HFFc6 (cell line): ENCODE measurements at places on chromosomes 2 and 18. TPM values are rescaled to one million over a fixed set of nuclear protein-coding genes. Genes with fewer than 3 reads are reported as not detected.

- peaks cover 4% of the 10 kb centered on the region for H3K4me1 ChIP-seq
- no peak for DNase-seq
- H3K27ac ChIP-seq, result no peak overlapping the region
- H3K27me3 ChIP-seq, result 0 out of 2 replicates have a peak, but pooled peaks cover 1% of the 10 kb centered on the region
- H3K4me3 ChIP-seq, result no peak overlapping the region
- peaks cover 28% of the 10 kb centered on the region for H3K36me3 ChIP-seq
Observed at GRCh38 chr2:207606829-207607228, 18.4 kb downstream of the METTL21A start.

GRCh38 chr2:11329776-11330175 is 14.7 kb downstream of the ROCK2 start:
- H3K27ac ChIP-seq, result peak overlapping the region; percentile 73
- H3K36me3 ChIP-seq, result no peaks in the 10 kb centered on the region
- peak; percentile 60 for DNase-seq
- H3K4me1 ChIP-seq, result peaks cover 51% of the 10 kb centered on the region

DNA sequence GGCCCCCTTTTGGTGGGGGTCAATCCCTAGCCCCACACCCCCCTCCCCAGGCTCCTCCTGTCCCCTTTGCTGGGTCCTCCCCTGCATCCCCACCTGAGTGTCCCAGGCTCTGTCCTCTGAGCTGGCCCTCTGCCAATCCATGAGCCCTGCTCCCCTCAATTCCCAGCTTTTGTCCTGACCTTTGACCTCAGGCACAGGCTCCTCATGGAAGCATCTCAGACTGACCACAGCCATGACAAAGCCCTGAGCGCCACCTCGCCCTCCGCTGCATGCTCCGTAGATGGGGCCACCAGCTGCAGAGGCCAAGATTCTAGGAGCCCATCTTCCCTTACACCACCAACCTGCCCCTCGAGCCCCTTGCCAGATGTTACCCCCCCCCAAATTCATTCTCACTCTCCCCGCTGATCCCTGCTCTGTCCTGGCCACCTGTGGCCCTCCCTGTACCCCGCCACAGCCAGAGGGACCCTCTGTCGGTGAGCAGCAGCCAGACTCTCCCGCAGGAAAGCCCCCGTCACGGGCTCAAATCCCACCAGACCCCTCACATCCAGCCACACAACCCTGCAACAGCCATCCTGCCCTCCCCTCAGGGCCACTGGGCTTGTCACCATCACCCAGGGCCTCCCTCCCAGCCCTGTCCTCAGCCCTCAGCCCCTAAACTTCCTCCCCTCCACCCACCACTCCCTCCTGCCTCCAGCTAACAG is 206.0 kb downstream of the MGAT5 start:
- H3K4me1 ChIP-seq, result peaks cover 8% of the 10 kb centered on the region
- H3K27ac ChIP-seq, result no peak overlapping the region
- peaks cover 24% of the 10 kb centered on the region for H3K27me3 ChIP-seq
- no peak for DNase-seq
- H3K4me3 ChIP-seq, result no peak overlapping the region

The ANKRD30B gene
- total RNA-seq, result 0.10 TPM in 1 of 3 replicates, not detected in the others

- no peaks in the 10 kb centered on the region for H3K4me1 ChIP-seq
- H3K36me3 ChIP-seq, result no peaks in the 10 kb centered on the region
- no peak overlapping the region for H3K4me3 ChIP-seq
- DNase-seq, result no peak
- H3K27ac ChIP-seq, result no peak overlapping the region
Observed at GRCh38 chr18:38241736-38242135, 676.1 kb upstream of the CELF4 start.

DNA sequence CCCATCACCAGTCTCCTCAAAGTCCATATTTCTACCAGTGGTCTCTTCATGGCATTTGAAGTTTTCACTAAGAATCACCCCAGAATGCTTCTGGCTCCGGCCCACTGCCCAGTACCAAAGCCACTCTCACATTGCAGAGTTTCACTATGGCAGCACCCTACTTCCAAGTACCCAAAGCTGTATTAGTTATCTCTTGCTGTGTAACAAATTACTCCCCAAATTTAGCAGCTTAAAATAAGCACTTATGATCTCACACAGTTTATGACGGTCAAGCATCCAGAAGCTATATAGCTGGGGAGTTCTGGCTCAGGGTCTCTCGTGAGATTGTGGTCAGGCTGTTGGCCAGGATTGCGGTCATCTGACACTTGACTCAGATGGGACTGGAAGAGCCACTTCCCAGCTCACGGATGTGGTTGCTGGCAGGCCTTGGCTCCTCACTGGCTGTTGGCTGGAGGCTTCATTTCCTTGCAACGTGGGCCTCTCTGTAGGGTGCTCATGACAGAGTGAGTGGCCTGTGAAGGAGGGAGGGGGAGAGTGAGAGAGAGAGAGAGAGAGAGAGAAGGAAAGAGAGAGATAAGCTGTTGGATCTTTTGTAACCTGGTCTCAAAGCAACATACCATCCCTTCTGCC is 189.5 kb downstream of the CTIF start:
- peaks cover 55% of the 10 kb centered on the region for H3K4me1 ChIP-seq
- H3K27me3 ChIP-seq, result no peaks in the 10 kb centered on the region; the same call in none of the 2 replicates
- H3K4me3 ChIP-seq, result peak overlapping the region; percentile 57
- H3K27ac ChIP-seq, result peak overlapping the region; percentile 92

The IL18R1 gene
- total RNA-seq, result not detected in 3 replicates

- no peak overlapping the region for H3K4me3 ChIP-seq
- H3K36me3 ChIP-seq, result no peaks in the 10 kb centered on the region
- no peak for DNase-seq
- no peaks in the 10 kb centered on the region for H3K4me1 ChIP-seq
- H3K27ac ChIP-seq, result no peak overlapping the region
Observed at GRCh38 chr18:46748466-46748865, 8.4 kb downstream of the ST8SIA5 start.

DNA sequence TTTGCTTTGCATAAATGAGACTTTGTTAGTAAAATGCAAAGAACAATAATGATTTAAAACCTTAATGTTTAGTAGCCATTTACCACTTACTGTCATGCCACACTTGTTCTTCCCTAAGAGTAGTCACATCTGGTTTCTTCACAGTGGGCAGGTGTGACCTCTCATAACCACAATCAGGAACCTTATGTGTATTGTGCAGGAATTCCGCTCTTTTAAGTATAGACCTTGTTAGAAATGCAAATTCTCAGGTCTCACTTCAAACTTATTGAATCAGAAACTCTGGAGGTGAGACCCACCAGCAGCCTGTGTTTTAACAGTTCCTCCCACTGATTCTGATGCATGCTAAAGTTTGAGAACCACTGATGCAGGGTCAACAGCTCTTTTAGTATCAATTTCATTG is 518.8 kb upstream of the MEX3C start:
- H3K4me1 ChIP-seq, result no peaks in the 10 kb centered on the region
- no peak overlapping the region for H3K4me3 ChIP-seq
- peaks cover 4% of the 10 kb centered on the region; the same call in 1 of the 2 replicates for H3K36me3 ChIP-seq
- no peak overlapping the region for H3K27ac ChIP-seq
- no peaks in the 10 kb centered on the region for H3K27me3 ChIP-seq

DNA sequence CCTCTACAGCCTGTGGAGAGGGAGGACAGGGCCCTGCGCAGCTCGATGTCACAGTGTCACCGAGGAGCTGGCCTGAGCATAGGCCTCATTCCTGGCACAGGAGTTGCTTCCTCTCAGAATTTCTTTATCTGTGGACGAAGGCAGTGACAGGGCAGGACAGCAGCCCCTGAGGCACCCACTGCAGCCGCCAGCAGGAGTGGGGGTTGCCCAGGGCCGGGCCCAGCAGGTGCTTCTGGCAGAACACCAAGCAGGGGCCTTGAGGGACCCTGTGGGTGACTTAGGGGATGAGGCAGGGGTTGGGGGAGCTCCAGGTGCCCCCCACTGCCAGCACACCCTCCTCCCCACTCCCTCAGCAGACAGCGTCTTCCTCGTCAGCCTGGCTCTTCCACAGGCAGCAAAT is 290.0 kb downstream of the PHLPP1 start:
- no peak overlapping the region for H3K27ac ChIP-seq
- H3K27me3 ChIP-seq, result peaks cover 26% of the 10 kb centered on the region
- DNase-seq, result no peak
- H3K4me3 ChIP-seq, result no peak overlapping the region
- H3K36me3 ChIP-seq, result no peaks in the 10 kb centered on the region
- H3K4me1 ChIP-seq, result no peaks in the 10 kb centered on the region

The CNDP1 gene
- not detected in 3 replicates for total RNA-seq

The GALNT14 gene
- total RNA-seq, result 0.66 to 1.3 TPM in 2 of 3 replicates, not detected in the other

The IL36G gene
- total RNA-seq, result not detected in 3 replicates

DNA sequence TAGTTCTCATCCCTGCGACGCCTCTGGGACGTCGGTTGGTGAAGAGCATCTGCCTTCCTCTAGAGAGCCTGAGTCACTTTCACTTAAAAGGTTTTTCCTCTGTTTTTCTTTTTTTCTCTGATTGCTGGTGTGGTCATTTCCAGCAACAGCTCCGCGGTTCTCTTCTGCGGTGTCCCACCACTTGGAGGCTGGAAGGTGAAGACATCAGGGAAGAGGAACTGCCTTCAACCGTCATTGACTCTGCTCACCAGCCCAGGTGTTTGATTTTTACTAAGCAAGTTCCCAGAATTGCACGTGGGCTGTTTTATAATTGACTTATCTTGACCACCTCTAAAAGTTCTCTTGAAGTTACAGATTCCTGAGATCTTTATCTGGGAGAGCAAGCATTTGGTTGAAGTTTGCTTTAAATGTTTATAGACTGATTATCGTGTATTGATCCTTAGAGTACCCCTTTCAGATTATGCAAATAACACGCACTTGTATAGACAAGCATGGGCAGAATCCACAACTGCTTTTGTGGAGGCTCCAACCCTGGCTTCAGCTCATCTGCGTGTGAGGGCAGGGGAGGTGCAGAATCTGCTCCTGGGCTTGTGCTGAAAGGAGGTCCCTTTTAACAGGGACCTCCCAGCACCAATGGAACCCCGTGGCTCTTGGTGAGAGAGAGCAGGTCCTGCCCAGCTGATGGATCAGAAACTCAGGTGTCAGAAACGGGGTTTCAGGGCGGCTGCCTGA is 3.5 kb downstream of the CTDP1 start:
- H3K4me1 ChIP-seq, result peaks cover 30% of the 10 kb centered on the region
- H3K27ac ChIP-seq, result no peak overlapping the region

DNA sequence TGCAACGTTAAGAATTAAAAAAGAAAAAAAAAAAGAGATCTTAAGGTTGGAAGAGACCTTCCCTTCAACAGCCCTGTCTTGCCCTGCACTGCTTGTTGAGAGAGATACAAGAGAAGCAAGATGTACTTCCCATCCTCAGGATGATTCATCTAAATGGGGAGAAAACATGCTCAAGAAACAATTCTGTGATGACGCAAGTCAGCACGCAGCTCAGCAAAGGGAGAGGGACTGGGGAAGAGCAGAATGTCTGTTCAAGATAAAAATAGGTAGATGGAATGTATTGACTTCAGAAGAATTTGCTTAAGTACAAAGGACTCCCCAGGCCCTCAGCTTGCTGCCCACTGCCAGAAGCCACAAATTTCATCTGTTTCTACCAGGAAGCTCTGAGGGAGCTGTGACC is 198.2 kb upstream of the SPRED2 start:
- peak; percentile 81 for DNase-seq
- H3K4me3 ChIP-seq, result no peak overlapping the region; the same call in 1 of the 2 replicates
- H3K27ac ChIP-seq, result peak overlapping the region; percentile 37
- peaks cover 4% of the 10 kb centered on the region; the same call in 1 of the 2 replicates for H3K36me3 ChIP-seq

GRCh38 chr2:27369471-27370025 is 590 bp downstream of the EIF2B4 start:
- H3K36me3 ChIP-seq, result peaks cover 52% of the 10 kb centered on the region
- peak overlapping the region; percentile 90 for H3K4me3 ChIP-seq
- DNase-seq, result peak; percentile 37
- peaks cover 31% of the 10 kb centered on the region for H3K4me1 ChIP-seq

DNA sequence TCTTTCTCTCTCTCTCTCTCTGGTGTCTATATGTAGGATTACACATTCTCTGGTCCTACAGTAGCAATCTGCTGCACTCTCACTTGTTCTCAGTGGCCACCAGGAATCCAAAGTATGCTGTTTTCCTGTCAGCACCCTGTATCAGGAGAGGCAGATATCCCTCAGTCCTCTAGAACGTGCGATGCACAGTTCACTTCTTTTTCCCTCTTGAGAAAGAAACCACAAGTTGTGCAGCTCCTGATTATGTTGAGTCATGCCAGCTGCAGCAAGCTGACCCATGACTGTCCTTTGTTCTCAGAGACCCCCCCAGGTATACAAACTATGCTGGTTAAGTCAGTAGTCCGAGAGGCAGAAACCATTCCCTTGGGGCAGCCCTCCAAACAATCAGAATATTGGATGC is 54.6 kb downstream of the LANCL1 start:
- no peaks in the 10 kb centered on the region; the same call in 1 of the 2 replicates for H3K27me3 ChIP-seq
- H3K27ac ChIP-seq, result no peak overlapping the region
- no peaks in the 10 kb centered on the region for H3K4me1 ChIP-seq
- H3K4me3 ChIP-seq, result no peak overlapping the region
- H3K36me3 ChIP-seq, result peaks cover 18% of the 10 kb centered on the region

GRCh38 chr2:236169741-236170589 is 1.8 kb upstream of the GBX2 start:
- H3K4me3 ChIP-seq, result no peak overlapping the region
- H3K36me3 ChIP-seq, result no peaks in the 10 kb centered on the region

DNA sequence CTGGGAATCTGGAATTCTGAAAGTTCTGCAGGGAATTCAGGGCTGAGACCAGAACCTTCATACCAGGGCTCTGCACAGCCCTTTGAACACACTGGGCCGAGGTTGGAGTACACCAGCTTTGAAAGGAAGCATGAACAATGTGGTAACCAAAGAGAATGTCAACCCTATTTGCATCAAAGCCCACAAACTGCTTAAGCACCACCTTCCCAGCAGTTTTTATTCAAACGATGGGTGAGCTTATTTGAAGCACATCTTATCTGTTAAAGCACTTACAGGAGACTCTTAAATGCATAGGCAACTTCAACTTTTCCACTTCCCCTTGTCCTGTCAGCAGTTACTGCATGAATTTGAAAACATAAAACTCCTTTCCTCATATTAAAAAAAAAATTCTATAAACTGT is 96.6 kb downstream of the TXNL1 start:
- H3K36me3 ChIP-seq, result no peaks in the 10 kb centered on the region
- no peak overlapping the region for H3K27ac ChIP-seq
- H3K4me1 ChIP-seq, result peaks cover 17% of the 10 kb centered on the region
- DNase-seq, result no peak
